Neural crest cell (in vitro differentiated cells): ENCODE measurements at places on chromosomes 2 and 18.

GRCh38 chr2:186995092-186995491 lies 146.1 kb upstream of the ZSWIM2 start:
- DNase-seq, result no peak

GRCh38 chr2:29397713-29398112 lies 282.5 kb downstream of the CLIP4 start:
- no peak for DNase-seq

GRCh38 chr2:98498703-98499440 lies 54.2 kb downstream of the INPP4A start:
- no peak for DNase-seq

DNA sequence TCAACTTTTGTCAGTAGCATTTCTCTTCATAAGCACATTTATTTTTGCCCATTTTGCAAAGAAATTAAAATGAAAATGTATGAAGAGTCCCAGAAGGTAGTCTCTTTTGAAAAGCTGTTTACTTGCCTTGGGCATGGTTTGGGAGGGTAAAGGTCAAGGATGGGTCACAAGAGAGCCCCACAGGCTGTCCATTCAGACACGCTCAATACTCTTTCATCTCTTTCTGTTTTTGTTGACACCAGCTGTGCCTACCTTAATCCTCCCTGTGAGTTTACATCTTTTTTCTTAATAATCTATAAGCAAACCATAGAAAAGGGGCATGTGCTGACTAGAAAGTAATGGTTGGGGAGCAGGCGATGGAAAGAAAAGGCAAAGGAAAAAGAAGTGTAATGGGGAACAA lies 49.6 kb upstream of the KLF7 start:
- peak; percentile 14 for DNase-seq

GRCh38 chr2:10873790-10874437 lies 37.8 kb upstream of the KCNF1 start:
- no peak for DNase-seq

- DNase-seq, result peak; percentile 99
Measured at GRCh38 chr2:127649684-127650040, 3.7 kb downstream of the GPR17 start.

- no peak for DNase-seq
Measured at GRCh38 chr2:62415019-62415431, 91.0 kb downstream of the TMEM17 start.

GRCh38 chr2:160893581-160893980 lies 266.6 kb upstream of the TANK start:
- no peak for DNase-seq

GRCh38 chr18:39208729-39209128 lies 1643.1 kb upstream of the CELF4 start:
- no peak for DNase-seq

- no peak for DNase-seq
Measured at GRCh38 chr2:185876234-185876633, 137.6 kb downstream of the FSIP2 start.

- no peak for DNase-seq
Measured at GRCh38 chr18:36406805-36407204, 109.3 kb downstream of the FHOD3 start.

- DNase-seq, result no peak
Measured at GRCh38 chr2:30349691-30350090, 97.4 kb upstream of the LCLAT1 start.
